ENCODE measurements at places on chromosomes 2 and 18.

DNA sequence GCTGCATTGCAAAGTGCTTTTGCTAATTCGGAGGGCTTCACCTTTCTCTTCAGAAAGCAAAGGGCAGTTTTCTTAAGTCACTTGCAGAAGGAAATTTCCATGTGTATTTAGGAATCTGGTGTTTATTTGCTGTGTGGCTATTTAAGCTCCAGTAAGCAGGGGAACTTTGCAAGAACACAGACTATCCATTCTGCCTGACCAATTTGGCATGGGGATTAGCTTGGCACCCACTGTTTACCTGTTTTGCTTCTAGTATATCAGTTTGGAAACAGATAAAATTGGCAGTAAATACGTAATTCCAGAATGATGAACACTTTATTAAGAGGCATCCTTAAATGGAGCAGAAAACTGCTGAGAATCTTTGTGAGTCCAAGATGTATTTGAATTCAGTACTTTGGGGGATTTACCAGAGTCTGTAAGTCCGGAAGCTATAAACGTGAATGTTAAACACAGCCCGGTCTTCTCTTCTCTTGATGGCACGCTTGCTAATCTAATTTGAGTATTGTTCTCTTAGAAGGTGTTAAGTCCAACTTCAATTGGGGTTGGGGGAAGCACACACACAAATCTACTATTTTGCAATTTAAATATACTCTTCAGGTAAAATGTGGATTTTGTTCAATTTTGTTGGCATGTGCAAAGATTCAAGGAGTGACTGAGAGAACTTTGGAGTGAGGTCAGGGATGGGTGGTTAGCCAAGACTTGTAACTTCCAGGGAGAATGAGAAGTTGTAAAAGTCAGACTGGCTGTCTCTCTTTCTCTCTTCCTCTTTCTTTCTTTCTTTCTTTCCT, 650 bp downstream of the ACKR3 start:
- DNase-seq: no peak

DNA sequence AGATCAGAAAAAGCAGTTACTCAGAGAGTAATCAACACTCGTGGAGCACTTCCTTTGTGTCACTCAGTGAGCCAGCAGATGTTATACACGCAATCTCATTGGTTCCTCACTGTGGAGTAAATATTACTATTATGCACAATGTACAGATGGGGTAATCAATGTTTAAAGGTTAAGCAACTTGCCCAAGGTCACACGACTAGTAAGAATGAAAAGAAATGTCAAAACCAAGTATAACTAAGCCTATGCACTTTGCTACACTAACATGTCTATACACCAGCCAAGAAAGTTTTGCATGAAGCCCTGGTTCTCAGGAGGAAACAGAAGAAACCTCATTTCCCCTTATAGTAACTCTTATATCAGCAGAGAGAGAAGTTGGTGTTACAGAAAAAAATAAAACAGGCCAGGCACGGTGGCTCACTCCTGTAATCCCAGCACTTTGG, 5.4 kb downstream of the METTL21A start:
- peak; percentile 84 for DNase-seq

DNA sequence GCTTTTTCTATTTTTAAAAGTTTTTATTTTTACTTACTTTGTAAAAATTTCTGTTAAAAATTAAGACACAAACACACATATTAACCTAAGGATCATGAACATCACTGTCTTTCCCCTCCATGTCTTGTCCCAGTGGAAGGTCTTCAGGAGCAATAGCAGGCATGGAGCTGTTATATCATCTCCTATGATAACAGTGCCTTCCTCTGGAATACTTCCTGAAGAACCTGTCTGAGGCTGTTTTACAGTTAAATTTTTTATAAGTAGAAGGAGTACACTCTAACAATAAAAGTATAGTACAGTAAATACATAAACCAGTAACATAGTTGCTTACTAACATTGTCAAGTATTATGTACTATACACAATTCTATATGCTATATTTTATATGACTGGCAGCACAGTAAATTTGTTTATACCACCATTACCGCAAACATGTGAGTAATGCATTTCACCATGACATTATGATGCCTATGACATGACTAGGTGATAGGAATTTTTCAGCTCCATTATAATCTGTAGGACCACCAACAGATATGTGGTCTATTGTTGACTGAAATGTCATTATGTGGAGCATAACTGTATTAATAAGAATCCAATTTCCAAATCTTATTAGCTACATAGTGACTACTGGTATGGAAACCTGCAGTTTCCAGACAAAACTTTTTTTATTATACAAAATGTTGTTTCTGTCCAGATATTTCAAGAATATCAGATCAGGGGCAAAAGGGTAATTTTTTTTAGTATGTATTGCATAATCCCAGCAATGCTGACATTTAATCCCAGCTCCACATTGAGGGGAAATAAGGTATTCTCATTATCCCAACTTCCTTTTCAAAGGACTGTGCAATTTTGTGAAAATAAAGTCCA, 337.2 kb upstream of the SLC39A10 start:
- no peak for DNase-seq

DNA sequence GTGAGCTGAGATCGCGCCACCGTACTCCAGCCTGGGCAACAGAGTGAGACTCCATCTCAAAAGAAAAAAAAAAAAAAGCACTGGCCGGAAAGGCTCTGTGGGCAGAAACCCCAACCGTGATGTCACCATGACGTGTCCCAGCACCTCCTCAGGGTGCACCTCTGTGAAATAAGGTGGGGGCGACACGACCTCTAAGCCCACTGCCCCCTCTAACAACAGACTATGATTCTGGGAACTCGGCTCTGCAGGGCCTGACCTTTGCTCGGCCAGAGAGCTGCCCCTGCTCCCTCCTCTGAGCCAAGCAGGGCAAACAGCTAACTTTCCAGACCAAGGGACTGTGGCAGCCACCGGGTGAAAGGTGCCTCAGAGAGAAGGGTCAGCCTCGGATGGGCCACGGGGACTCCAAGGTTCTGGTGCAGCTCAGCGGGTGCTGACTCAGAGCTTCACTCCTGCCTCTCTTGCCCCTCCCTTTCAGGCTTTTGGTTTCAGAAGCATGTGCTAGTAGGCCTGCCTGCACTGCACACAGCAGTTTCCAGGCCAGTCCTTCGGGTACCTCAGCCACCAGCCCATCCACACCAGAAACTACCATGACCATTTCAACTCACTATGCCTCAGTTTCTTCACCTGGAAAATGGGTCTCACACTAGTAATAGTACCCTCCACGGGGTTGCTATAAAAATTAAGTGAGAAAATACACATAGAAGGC, 8.0 kb downstream of the TMBIM1 start:
- DNase-seq: peak; percentile 72

DNA sequence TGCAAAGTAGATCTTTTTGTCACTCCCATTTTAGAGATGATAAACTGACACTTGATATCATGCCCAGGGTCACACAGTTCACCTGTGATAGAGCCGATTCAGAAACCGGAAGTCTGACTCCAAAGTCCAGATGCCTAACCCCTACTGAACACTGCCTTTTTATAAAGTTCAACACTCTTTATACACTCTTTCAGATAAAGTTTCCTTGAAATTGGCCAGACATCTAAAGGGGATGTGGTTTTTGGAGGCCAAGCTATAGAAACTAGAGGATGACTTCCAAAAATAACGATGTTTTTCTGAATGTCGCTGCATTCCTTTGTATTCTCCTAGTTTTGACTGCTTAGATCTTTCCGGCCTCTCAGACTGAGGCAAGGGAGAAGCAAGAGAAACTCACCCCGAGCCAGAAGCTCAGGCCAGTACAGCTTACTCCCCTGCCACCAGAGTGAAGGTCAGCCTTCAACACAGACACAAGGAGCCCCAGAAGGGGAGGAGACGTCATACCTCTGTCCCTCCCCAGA, 61.8 kb downstream of the NRP2 start:
- DNase-seq: no peak
